C1 segment of cervical spinal cord (tissue), 14 donors: ENCODE measurements at places on chromosomes 2 and 18.

DNA sequence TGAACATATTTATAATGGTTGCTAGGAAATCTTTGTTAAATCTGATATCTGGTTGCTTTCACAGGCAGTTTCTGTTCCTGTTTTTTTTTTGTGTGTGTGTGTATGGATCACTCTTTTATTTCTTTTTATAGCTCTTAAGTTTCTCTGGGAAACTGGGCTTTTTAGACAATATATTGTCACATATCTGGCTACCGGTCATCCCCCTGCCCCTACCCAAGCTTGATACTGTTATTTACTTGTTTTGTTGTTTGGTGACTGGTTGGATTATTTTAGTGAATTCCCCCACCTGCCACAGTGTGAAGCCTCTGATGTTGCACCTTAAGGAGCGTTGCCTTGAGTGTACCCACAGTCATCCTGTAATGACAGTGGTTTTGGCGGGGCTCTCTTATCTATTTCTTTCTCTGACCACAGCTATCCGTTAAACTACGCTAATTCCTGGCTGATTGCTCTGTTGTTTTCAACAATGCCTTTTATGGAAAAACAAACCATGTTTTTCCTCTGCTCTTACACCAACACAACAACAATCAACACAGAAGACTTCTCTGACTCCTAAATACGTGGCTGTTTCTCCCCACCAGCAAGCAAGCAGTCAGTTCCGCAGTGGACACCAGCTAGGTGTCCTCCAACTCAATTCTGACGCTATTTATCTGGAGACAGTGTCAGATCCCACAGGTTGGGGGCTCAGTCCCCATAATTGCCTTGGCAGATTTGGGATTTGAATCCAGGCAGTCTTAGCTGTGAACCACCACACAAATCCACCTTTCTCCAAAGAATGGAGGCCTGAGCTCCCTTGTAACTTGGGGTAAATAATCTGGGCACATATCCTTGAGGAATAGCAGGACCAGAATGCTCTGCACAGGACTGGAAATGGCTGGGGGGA lies 10.9 kb downstream of the GNLY start:
- DNase-seq: no peak

- no peak for DNase-seq
Measured at GRCh38 chr2:224217962-224218347, 178.9 kb upstream of the SERPINE2 start.

GRCh38 chr2:216653931-216654365 lies 20.7 kb downstream of the IGFBP2 start:
- DNase-seq: no peak

GRCh38 chr18:62827397-62827796 lies 112.1 kb downstream of the PHLPP1 start:
- DNase-seq: no peak
